ENCODE measurements at places on chromosomes 7 and 10.

GRCh38 chr7:66556549-66557213 is 72.0 kb upstream of the KCTD7 start:
- no peak for DNase-seq

DNA sequence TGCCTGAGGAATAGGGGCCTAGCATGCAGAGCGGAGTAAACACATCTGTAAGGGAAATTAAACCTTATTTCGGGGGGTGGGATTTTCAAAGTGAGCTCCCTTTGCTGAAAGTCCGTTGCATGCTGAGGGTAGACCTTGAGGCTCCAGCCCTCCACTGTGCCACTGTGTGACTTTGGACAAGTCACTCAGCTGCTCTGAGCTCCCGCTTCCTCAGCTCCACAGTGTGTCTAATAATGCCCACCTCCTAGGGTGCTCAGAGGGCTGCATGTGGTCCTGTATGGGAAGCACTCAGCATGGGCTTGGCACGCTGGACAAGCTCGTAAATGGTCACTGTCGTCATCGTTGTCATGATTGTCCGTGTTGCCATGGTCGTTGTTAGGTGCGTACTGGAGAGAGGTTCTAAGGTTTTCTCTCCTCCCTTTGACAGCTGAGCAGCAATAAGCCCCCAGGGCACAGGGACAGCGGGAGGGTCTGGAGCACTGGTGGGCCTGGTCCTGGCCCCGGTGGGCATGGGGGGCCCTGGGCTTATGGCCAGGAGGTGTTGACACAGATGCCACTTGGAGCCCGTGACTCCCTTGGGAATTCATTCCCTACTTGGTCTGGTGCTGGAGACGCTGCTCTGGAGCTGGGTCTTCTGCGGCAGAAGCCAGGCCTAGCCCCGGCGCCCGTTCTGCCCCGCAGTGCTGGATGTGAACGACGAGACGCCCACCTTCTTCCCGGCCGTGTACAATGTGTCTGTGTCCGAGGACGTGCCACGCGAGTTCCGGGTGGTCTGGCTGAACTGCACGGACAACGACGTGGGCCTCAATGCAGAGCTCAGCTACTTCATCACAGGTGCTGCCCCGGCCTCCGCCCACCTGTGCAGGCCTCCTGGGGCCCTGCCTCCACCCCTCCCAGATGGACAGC is 13.1 kb downstream of the C10orf105 start:
- no peak for DNase-seq

DNA sequence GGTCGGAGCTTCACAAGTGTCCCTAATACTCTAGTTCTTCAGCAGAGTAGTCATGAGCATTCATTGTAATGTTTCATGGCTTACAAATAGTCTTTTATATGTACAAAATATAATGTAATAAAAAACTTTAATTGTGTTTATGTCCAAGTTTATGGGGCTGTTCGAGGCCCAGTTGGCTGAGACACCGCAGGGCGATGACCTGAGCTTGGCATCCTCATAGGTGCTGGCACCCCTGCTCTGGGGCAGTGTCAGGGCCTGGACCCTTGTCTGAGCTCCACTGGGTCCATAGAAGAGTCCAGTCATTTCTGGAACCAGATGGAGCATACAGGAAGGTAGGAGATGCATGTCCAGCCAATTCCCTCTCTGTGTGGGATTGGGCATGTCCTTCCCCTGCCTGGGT is 12.9 kb upstream of the ZMIZ1 start:
- DNase-seq = no peak

GRCh38 chr7:128084896-128085608 is 53.8 kb upstream of the LRRC4 start:
- no peak for DNase-seq

DNA sequence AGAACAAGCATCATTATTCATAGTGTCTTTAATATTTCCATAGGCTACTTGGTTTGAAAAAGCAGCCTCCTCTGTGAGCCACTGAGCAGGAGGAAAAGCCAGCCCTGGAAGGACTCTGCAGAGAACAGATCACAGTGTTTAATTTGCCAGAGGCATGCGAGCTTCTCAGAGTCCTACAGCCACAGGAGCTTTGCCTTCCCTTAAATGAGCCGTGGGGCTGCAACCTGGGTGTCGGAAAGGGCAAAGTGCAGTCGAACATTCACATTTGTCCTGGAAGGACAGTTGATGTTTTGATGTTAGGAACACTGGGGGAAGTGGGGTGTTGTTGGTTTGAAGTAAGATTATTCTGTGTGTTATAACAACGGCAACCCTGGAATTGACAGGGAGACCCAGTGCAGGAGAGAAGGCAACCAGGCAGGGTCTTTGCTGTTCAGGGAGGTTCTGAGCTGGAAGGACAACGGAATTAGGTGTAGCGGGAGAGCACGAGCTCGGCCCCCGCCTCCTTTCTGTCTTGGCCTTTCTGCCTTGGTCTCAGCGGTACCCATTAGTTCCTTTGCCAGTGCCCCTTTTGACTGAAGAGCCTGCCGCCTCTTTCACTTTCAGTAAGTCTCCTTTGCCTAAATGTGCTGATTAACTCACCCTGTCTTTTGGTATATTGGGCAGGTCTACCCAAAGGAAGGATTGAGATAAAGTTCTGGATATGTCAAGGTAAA is 192.3 kb upstream of the PITRM1 start:
- no peak for DNase-seq

GRCh38 chr10:14742382-14742781 is 32.3 kb downstream of the FAM107B start:
- DNase-seq = no peak

DNA sequence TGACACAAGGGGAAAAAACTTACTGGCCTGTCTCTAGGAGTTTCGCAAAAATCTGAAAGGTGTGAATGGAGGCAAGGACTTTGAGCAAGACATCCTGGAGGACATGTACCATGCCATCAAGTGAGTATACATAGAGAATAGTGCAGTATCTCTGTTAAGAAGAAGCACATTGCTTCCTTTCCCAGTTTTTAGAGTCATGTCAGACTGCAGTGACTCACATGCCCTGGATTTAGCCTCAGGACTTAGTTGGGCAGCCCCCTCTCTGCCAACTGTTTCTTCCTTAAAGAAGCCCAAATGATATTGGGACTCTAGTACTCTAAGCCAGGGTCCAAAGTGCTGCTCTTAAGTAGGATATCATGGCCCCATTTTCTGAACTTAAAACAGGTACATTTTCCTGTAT is 28.1 kb upstream of the NFKB2 start:
- no peak for DNase-seq

DNA sequence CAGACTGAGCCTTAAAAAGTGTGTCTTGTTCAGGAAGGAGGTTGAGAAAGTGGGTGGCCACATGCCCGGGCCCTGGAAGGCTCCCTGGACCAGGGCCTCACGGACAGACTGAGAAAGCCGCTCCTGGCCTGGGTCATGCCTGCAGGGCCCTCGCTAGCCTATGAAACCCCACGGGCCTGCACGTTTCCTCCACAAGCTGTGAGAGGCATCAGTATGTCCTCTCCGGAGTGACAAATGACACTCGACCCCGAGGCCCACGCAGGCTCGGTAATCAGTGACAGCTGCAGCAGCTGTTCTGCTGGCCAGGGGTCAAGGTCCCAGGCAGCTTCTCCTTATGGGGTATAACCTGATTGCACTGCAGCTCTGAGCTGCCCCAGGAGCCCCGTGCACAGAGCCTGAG is 47.6 kb downstream of the ASB13 start:
- DNase-seq = no peak

- no peak for DNase-seq
These were observed 323.8 kb upstream of the C7orf33 start for GRCh38 chr7:148266795-148267194.

DNA sequence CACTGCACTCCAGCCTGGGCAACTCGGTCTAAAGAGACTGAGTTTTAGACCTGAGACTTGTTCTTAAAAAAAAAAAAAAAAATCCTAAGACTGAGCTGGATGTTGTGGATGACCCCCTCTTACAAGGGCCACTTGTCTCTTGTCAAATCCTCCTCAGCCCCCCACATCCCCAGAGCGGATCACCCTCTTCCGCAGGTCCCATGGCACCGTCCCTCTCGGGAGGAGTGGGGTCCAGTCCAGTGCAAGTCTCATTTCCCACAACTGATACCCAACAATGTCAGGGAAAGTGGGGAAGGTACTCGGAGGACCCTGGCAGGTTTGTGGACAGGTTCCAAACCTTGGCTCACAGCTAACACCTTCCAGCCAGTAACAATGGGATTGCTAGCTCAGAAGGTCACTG is 100.3 kb downstream of the ELFN1 start:
- no peak for DNase-seq

GRCh38 chr7:136857573-136857972 is 10.9 kb upstream of the CHRM2 start:
- DNase-seq = no peak

DNA sequence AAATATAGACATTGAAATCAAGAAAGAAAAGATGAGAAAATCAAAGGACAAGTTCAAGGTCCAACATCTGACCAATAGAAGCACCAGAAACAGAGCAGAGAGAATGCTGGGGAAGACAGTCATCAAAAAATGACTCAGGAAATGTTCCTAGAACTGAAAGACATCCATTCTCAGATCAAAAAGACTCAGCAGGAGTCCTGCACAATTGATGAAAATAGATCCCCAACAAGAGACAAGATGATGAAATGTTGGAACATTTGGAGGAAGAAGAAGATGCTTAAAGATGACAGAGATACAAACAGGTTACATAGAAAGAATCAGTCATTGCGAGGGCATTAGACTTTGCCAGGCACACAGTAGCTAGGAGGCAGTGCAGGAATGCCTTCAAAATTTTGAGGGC is 30.0 kb upstream of the EIF5AL1 start:
- no peak for DNase-seq

- DNase-seq = peak; percentile 19
These were observed at the start of gene BLVRA for GRCh38 chr7:43758029-43758821. TSS of gene BLVRA (plus strand) at chr7:43758680. CDS start at chr7:43771159, 12,479 bp downstream.

DNA sequence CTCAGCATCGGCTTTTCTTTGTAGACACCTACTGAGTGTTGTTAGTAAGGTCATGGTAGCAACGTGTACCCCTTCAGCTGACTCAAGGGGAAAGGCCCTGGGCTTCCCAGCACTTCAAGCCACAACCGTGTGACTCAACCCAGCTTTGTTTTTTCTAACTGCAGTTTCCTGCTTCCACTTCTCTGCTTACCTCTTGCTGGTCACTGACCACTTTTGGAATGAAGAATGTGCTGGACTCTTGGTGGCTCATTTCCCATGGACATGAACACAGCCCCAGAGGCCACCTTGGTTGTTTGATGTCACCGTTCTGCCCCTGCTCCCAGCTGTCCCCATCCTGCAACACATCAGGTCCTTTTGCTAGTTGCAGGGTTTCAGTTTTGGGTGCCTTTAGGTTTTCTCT is 69.5 kb upstream of the ZNF438 start:
- peak; percentile 5 for DNase-seq

- DNase-seq = no peak
These were observed 134.5 kb downstream of the NRBF2 start for GRCh38 chr10:63267414-63268148.

DNA sequence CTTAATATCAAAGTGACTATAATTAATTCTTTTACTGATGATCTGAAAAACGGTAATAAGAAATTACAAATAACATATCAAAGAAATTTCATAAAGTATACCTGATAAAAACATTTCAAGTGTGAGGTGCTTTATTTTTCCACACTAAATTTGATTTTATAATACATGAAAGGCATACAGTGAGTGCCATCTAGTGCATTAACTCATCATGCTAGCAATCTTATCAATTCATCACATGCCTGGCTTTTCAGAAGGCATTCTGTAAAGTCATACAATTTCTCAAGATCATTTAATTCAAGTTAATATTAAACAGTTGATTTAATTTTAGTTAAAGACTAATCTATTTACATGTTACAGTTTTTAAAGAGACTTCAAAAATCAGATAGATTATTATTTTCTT is 1020.9 kb downstream of the GATA3 start:
- no peak for DNase-seq

Measured in activated CD4-positive, CD25-positive, alpha-beta regulatory T cell (primary cell).